ENCODE measurements at places on chromosomes 7 and 10.

DNA sequence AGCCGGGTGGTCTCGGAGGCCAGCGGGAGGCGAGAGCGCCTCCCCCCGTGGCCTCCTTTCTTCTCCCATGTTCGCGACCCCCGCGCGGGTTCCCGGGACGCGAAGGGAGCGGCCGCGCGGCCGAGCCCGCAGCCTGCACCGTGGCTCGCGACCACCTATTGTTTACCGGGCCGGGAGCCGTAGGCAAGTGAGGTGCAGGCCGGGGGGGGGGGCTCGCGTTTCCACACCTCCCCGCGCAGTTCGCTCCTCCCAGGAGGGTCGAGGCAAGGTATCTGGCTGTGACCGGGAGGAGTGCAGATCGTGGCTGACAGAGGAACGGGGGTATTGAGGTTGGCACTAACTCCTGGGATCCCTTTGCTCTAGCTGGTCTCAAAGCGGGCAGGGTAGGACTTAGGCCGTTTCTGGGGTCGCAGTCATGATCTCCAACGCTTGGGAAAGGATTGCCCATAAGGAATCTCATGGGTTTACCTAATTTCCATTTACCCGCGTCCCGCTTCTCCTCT is 734 bp downstream of the PTPN12 start:
- peak; percentile 5 for DNase-seq

- DNase-seq: no peak
Measured at GRCh38 chr7:90727412-90727811, 131.3 kb downstream of the CDK14 start.

- DNase-seq: no peak
Measured at GRCh38 chr10:106931159-106931852, 233.2 kb downstream of the SORCS1 start.

- no peak for DNase-seq
Measured at GRCh38 chr7:104938741-104939390, 75.1 kb upstream of the KMT2E start.

- DNase-seq: no peak
Measured at GRCh38 chr10:71210542-71210871, 1.9 kb upstream of the UNC5B start.

DNA sequence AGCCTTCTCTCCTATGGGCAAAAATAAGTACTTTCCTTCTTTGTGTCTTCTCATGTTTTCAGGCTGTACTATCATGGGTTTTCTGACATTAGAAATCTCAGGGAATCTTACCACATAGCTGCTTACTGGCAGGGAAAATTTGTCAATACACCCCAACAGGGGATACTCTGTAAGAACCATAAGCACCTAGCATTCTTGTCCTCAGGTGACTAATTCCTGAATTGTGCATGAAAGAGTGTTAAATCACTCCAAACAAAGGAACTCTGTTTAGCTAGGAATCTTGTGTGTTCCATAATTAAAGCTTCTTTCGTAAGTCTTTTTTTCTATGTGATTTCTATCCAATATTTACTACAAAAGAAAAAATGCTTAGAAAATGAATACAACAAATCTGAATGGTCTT is 206.7 kb upstream of the POT1 start:
- DNase-seq: no peak

- DNase-seq: no peak
Measured at GRCh38 chr7:140719721-140720120, 23.2 kb downstream of the NDUFB2 start.

DNA sequence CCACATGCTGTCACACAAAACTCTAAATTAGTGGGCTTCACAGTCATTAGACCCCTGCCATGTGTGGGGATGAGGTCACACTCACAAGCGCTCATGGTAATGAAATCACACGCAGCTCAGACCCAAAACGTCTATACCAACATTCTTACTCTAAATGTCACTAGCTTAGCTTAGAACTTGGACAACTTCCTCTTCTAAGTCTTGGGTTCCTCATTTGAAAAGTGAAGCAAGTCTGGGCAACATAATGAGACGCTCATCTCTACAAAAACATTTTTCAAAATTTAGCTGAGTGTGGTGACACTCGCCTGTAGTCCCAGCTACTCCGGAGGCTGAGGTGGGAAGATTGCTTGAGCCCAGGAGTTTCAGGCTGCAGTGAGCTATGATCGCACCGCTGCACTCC is 92.7 kb upstream of the MACROH2A2 start:
- no peak for DNase-seq

DNA sequence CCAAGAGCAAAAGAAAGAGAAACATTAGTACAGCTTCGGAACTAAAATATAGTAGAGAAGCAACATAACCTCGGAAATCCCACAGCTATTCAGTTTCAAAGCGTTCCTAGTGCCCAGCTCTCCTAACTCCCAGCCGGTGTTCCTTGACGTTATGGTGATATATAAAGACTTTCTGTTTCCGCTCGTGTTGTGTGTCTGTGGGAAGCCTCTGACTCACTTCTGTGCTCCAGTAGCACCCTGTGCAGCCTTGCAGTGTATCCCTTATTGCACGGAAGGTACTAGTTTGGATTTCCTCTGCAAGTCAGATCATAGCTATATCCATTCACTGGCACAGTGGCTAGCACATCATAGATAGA is 535 bp downstream of the ASAH2B start:
- peak; percentile 1 for DNase-seq

GRCh38 chr7:42247301-42247700 is 10.3 kb upstream of the GLI3 start:
- no peak for DNase-seq

DNA sequence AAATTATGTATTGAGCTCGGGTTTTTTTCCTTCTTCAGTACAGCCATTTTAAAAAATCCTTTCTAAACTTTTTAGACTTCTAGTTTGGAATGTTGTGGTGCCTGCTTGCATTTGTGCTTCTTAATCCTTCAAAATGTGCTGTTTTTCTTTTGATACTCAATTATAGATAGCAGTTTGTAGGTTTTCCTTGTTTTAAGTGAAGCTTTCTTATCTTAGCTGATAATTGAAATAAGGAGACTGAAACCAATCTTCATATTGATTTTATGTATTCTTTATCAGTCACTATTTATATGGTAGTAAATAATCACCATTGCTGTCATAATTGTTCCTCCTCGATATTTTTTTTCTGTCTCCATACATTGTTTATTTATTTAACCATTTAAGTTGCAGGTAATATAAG is 56.6 kb downstream of the TAF3 start:
- no peak for DNase-seq

- no peak for DNase-seq
Measured at GRCh38 chr10:122089311-122090017, 100.5 kb downstream of the TACC2 start.

GRCh38 chr7:97576043-97576442 is 155.8 kb upstream of the TAC1 start:
- no peak for DNase-seq

- DNase-seq: no peak
Measured at GRCh38 chr10:53839440-53840039, 961.5 kb downstream of the PCDH15 start.

GRCh38 chr10:80870282-80870681 is 332.6 kb downstream of the SH2D4B start:
- no peak for DNase-seq

GRCh38 chr10:11230498-11231167 is 213.0 kb downstream of the CELF2 start:
- no peak for DNase-seq

GRCh38 chr7:152330827-152331226 is 105.0 kb downstream of the KMT2C start:
- no peak for DNase-seq

- no peak for DNase-seq
Measured at GRCh38 chr10:93542358-93542791, 24.1 kb upstream of the FFAR4 start.

DNA sequence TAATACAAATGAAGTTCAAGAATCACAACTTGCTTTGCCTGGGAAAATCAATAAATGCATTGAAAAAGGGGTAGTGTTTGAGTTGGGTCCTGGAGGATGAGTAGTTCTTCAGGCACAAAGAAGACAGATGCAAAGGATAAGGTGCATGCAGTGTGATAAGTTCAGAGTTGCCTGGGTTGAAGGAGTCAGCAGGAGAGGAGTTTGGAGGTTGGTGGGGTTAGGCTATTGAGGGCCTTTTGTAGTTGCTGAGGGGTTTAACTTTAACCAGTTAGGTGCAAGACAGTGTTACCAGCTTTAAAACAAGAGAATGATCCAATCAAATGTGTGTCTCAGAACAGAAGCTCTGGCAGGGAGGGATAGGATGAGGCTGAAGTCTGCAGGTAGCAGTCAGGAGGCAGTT is 44.3 kb upstream of the GLCCI1 start:
- DNase-seq: no peak

DNA sequence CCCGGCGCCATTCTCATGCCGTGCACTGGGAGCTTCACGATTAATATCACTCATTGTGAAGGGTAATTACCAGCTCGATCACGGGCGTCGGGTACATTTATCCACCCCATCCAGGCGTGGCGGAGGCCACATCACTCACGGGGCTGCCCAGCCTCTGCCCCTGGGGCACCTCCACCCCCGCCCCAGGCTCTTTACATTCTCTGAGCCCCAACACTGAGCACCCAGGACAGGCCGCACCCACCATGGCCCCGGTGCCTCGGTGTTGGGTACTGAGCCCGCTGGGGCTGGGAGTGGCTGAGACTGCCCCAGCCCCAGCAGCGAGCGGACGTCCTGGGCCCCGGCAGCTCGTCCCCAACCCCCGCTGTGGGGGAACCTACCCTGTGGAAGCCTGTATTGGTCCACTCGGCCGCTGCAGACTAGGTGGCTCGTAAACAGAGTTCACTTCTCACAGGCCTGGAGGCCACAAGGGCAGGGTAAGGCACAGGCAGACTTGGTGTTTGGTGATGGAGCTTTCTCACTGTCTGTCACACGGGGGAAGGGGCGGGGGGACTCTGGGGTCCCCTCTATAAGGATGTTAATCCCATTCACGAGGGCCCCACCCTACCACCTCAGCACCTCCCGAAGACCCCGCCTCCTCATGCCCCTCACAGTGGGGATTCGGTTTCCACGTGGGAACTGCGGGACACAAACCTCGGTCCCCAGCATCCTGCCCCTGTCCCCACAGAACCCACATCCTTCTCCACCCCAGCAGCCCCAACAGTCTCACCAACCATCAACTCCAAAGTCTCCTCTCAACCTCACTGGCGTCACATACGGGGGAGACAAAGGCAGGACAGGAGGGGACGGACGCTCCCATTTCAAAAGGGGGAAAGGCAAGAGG is 184.1 kb downstream of the ELFN1 start:
- peak; percentile 8 for DNase-seq

DNA sequence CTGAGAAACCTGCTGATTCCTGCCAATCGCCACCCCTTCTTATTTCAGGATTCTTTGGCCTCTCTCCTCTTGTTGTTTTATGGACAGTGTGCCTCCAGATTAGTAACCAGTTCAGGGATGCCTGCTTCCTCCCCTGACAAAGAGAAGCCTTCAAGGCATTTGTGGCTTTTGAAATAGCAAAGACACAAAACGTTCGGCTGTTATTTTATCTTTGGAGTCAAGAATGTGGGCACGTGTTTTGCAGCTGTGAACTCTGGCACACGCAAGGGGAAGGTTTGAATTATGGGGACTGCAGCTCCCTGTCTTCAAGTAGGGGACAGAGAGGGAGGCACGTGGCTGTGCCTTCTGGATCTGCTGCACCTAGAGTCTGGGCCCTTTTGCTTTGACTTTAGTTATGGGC is 157.9 kb upstream of the GRB10 start:
- no peak for DNase-seq

- DNase-seq: no peak
Measured at GRCh38 chr7:37441386-37441760, 7.3 kb downstream of the ELMO1 start.

GRCh38 chr10:116766241-116766827 is 24.0 kb upstream of the HSPA12A start:
- DNase-seq: no peak

DNA sequence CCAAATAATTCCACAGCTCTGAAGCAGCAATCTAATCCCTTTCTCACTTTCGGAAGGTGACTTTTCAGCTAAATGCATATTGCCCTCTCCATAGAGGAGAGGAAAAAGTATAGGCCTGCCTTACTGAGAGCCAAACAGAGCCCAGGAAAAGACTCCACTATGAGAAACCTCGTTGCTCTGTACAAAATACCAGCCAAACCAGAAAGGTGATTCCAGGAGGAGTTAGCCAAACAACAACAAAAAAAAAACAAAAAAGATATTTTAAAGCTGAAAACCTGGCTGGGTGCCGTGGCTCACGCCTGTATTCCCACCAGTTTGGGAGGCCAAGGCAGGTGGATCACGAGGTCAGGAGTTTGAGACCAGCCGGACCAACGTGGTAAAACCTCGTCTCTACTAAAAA is 70.5 kb downstream of the HOXA1 start:
- DNase-seq: no peak

DNA sequence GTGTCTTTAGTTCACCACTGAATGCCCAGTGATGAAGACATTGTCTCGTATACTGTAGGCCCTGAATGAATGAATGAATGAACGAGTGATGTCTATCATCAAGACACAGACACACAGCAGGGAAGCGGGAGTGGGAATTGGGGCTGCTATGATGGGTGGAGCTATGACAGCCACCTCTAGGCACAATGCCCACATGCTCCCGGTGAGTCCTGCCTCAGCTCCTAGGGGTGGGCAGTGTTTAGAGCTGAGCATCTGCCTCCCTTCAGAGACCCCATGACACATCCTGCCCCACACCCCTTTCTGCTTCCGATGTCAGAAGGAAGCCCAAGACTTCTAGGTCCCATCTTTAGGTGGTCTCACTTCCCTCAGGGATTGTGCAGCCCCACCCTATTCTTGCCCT is 714.1 kb downstream of the PARD3 start:
- no peak for DNase-seq

GRCh38 chr10:4755286-4755989 is 70.6 kb upstream of the AKR1E2 start:
- DNase-seq: no peak

DNA sequence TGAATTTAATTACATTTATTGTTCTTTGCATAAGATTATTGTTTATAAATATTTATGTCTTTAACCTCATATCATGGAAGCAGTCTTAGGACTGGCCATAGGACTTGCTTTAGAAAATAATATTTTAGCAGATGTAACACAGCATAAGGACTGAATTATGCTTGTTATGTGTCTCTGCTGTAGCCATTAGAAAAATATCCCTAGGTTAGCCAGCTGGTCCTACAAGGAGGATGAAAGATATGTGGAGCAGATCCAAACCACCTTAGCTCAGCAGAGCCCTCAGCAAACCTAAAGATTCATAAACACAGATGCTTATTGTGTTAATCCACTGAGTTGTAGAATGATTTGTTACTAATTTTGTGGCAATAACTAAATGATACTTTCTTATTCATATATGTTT is 166.0 kb upstream of the COL1A2 start:
- DNase-seq: no peak

DNA sequence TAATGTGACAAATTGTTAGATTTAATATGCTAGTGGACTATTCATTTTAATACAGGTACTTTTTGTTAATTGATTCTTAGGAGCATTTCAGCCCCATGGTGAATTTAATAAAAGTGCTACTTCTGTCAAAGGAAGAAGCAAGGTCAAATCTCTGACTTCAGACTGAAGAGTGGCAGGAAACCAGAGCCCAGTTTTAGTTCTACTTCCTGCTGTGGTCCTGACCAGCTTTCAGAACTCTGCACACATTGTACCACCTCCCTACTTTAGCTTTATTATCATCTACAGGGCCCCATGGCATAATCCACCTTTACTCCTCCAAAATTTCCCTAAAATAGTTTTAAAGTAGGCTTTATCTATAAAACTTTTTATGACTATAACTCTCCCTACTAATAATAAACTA is 33.7 kb downstream of the CTTNBP2 start:
- no peak for DNase-seq

Data from CD4-positive, alpha-beta T cell treated with Interferon alpha-2 for 1 hour (primary cell).